Fibroblast of the aortic adventitia (primary cell): ENCODE measurements at places on chromosomes 3 and 15. TPM values are rescaled to one million over a fixed set of nuclear protein-coding genes. Genes with fewer than 3 reads are reported as not detected.

DNA sequence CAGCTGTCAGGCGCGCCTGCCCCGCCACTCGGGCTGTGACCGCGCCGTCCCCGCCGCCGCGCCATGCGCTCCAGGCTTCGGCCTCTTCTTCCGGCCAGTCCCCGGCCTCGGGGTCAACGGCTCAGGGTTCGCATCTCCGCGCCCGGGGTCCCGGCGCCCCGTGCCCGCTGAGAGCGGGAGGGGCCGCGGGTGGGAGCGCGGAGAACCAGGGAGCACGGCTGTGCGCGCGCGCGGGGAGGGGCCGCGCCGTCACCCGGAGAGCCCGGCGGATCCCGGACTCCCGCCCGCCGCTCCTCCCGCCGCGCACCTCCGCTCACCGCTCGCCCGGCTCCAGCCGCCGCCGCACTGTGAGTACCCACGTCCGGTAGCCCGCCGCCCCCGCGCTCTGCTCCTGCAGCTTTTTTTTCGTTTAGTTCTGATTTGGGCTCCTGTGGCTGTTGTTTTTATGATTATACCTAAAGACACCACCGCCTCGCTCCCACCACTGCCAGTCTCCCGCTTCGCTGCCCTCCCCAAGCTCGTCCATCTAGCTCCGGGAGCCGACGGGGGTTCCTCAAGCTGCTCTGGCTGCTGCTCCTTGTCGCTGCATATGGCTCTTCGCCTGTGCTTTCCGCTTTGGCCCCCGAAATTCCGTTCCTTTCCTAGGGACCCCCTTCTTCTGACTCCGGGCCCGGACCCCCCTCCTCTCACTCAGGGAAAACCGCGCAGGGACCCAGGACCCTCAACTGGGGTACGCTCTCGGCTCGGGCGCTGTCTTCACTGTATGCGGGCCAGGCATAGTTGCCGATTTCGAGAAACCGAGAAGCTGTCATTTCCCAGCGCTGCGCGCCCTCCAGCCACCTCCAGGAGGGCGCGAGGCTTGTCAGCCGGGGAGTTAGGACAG lies 1.8 kb upstream of the SKOR1 start:
- DNase-seq, result no peak

- DNase-seq, result peak; percentile 9
Measured at GRCh38 chr3:179272385-179272784, 21.5 kb upstream of the KCNMB3 start.

The LRRC31 gene
- total RNA-seq, result not detected in 2 replicates

The CELSR3 gene
- total RNA-seq, result 0.81 and 0.98 TPM in 2 replicates

The ARHGEF26 gene
- total RNA-seq, result 2.0 and 4.3 TPM in 2 replicates

- DNase-seq, result no peak
Measured at GRCh38 chr3:76582632-76583378, 457.1 kb upstream of the ROBO2 start.

DNA sequence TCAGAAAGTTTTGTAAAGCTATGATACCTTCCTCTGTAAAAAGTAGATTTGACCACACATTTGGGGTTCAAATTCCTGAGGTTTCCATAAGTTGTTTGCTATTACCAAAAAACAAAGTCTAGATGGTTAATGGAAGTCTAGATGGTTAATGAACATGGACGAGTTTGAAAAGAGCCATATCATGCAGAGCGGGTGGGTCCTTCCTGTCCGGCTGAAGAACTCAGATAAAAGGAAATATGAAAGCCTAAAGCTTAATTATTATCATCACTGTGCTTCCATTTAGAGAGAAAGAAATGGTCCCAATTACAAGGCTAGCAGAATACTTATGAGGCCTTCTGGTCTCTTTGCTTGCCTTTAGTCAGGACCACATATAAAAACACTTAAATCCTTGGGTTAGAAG lies 132.1 kb upstream of the SATB1 start:
- no peak for DNase-seq
